ENCODE measurements at places on chromosomes 12 and 14.

DNA sequence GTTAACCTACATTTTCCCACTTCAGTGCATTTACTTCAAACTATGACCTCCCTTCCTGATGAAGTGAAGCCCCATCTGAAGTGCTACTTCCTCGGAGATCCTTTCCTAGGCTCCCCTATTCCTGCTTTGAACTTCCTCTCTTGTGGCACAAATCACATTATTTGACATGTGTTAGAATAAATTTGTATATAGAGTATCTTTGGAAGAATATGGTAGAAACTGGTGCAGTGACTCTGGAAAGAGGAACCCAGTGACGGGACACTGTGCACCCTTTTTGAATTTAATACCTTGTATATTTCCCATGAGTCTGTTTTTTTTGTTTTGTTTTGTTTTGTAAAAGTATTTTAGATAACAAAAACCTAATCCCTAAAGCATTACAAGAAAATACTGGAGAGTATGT lies 66.4 kb upstream of the SRSF5 start:
- no peak for DNase-seq

DNA sequence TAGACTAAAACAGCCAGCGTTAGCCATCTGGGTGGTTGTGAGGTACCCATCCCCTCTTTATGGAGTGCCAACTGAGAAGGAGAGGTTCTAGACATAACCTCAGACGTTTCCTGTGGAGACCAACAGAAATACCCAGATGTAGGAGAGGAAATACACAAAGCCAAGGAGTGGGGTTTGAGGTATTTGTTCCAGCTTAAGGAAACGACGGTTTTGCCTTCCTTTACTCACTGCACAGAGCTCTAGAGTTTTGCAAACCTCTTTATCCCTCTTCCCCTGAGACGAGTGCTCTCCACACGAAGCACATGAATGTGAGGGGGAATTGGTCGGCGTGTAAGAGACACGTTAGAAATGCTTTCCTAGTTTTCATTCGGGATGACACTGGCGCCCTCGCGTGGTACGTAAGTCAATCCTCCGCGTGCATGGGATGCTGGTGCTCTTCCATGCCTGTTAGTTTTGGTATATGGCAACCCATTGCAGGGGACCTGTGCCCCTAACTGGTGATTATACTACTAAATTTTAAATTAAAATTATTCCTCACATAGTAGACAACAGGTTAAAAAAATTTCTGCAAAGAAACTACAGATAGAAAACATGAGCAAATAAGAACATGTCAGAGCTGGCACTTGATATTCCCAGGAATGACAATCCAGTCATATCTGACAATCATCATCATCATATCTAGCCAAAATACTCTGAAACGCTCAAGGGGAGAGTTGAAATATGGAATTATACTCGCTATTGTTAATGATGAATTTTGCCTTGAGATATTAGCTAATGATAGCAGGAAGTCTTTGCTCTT lies 121.7 kb downstream of the PPM1H start:
- DNase-seq: no peak

DNA sequence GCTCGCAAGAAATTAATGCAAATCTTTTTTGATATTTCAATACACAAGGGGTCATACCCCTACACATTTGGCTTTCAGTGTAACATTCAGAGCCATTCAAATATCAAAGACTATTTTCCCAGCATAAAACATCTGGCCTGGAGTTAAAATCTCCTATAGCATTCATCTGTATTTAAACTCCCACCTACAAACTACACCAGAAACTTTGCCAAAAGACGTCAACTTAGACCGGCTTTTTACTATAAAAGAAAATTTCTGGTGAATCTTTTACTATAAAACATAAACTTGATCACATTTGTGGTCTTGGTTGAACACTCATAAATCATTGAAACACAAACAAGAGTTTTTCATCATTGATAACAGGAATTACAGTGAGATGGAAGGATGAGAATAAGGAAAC lies 473.3 kb upstream of the DCN start:
- DNase-seq: no peak

DNA sequence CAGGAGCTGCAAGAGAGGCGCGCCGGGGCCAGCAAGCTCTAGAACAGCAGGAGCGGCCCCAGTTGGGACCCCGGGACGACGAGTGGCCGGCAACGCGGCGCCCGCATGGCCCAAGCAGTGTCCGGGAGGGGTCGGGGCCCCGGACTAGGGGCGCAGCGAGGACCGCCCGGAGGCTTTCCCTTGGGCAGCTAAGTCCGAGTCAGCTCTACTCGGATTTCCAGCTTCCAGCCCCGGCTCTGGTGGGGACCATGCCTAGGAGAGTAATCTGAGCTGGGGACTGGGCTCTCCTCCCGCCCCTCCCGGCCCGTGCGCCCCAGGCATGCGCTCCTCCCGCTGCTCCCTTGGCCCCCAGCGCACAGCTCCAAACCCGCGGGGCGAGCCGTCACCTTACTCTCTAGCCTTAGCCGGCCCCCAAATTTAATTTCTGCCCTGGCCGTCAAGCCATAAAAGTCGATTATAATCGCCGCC lies 41.6 kb upstream of the CAPRIN2 start:
- no peak for DNase-seq

DNA sequence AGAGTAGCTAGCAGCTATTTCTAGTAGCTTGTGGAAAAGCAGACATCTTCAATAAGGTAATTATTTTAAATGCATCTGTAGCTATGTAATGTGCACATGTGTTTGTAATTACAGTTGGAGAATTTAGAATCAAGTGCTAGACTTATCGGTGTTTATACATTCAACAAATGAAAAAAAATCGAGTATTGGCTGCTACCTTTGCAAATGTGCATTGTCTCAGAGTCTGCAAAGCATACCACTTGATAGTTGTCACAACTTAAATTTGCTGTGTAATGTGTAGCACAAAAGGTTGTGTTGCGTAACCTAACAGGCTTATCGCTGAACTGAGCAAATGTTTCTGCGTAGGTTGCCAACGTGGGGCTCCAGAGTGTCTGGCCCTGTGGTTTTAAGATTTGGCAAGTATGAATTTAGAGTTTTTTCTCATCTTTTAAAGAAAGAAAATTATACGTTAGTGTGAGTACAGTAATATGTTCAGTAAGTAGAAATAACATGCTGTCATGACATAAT lies 44.3 kb downstream of the TMTC2 start:
- DNase-seq: no peak

- no peak for DNase-seq
Observed at GRCh38 chr12:32334371-32334777, 65.0 kb upstream of the FGD4 start.

Data from T-helper 22 cell (primary cell).